ENCODE measurements at places on chromosomes 13 and 19. TPM values are rescaled to one million over a fixed set of nuclear protein-coding genes. Genes with fewer than 3 reads are reported as not detected.

- peaks cover 1% of the 10 kb centered on the region for H3K27me3 ChIP-seq
- peaks cover 9% of the 10 kb centered on the region for H3K36me3 ChIP-seq
- no peaks in the 10 kb centered on the region for H3K4me1 ChIP-seq
- no peak overlapping the region for H3K4me3 ChIP-seq
- no peak for DNase-seq
Observed at GRCh38 chr19:29326849-29327840, 114.2 kb upstream of the UQCRFS1 start.

GIPC3 gene
- total RNA-seq = 0.10 TPM

WDR87 gene
- not detected for total RNA-seq

BRSK1 gene
- total RNA-seq = 12.1 TPM
